ENCODE measurements at places on chromosomes 4 and X. TPM values are rescaled to one million over a fixed set of nuclear protein-coding genes. Genes with fewer than 3 reads are reported as not detected.
A peak's percentile ranks its signal among the peaks of the same experiment; 100 is the strongest.

Gene TRPC3
- not detected for polyA plus RNA-seq

Gene GPR34
- not detected for polyA plus RNA-seq

Gene FRMPD3
- 0.03 TPM for polyA plus RNA-seq

Gene SOD3
- polyA plus RNA-seq: 10.1 TPM

DNA sequence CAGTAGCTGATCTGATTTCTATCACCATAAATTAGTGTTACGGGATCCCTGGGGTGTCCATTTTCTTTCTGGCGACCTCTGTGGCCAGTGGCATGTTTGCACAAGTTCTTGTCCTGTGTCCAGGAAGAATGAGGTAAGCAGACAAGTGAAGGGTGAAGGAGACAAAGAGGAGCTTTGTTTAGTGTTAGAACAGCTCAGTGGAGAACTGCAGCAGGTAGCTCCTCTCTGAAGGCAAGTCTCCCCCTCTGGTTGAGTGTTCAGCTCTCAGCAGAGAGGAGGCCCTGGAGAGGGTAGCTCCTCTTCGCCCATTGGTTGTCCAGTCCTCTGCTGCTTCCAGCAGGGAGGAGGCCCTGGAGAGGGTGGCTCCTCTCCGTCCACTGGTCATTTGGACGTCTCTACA lies 47.2 kb downstream of the DMP1 start:
- no peak for DNase-seq
- H3K27ac ChIP-seq: no peak overlapping the region
- no peak overlapping the region for H3K4me3 ChIP-seq
- no peaks in the 10 kb centered on the region for H3K4me1 ChIP-seq

- H3K4me3 ChIP-seq: no peak overlapping the region
- no peak overlapping the region for H3K27ac ChIP-seq
- no peak for DNase-seq
- H3K36me3 ChIP-seq: no peaks in the 10 kb centered on the region
Measured at GRCh38 chr4:46586566-46586965, 196.6 kb upstream of the GABRA2 start.

DNA sequence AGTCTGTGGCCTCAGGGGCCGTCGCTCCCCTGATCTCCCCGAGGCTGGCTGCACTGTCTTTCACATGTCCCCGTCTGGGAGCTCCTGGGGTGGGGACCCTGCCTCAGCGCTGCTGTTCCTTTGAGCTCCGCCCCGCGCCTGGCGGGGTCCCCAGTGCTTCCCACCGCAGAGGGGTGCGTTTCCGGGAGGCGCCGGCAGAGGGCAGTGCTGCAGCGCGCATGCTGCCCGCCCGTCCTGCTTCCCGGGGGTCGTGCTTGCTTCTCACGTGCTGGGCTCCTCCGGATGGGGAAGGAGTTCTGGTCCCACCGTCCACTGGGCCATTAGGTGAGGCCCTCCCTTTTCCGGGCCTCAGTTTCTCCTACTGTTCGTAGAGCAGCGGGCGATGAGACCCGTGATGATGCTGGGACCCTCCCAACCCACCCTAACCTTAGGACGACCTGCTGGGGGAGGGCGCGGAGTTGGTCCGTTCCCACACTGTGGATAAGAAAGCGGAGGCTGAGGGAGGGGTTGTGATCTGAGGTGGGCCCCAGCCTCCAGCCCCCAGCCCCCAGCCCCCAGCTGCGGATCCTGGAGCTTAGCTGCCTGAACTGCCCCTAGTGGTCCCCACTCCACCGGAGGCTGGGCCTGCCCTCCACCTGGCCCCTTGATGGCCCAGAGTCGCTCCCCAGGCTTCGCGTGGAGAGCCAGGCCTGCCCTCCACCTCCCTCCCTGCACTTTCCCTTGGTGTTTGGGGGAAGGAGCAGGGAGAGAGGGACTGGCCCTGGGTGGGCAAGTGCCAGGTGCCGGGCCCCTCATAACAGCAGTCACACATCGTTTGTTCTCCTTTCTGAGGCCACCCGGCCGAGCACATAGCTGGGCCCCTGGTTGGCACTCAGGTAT lies 15.3 kb downstream of the CPZ start:
- peak; percentile 38 for DNase-seq
- H3K27me3 ChIP-seq: no peaks in the 10 kb centered on the region
- no peak overlapping the region for H3K4me3 ChIP-seq
- H3K27ac ChIP-seq: no peak overlapping the region

DNA sequence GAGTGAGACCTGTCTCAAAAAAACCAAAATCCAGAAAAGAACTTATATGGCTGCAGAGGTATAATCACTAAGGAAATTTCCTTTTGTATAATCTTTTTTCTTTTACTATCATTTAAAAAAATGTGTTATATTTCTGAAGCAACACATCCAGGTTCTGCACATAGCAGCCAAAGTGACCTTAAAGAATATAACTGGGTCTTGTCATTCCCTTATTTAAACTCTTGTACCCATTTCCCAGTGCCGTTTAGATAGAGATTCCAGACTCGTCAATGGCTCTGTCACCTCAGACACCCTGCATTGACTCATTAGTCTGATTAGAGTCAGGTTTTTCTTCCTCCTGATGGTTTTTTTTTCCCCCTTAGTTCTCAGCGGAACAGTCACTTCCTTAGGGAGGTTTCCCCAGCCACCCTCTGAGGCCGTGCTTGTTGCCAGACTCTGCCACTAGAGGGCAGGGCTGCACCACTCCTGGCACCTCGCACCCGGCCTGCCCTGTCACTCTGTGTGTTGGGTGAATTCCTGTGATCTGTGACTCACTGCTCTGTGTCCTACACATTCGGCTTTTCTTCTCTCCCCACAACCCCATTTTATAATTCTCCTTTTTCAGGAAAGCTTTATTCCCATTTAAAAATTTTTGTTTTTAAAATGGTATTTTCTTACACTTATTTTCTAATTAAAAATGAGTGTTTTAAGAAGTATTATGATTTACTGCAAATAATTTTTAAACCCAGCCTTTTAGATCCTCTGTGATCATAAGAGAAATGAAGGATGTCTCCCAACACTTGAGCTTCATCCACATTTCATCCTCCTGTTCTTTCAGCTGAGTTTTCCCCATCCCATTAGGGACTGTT lies 32.1 kb downstream of the HTT start:
- peaks cover 31% of the 10 kb centered on the region for H3K4me1 ChIP-seq
- H3K27ac ChIP-seq: peak overlapping the region; percentile 67
- no peak overlapping the region for H3K4me3 ChIP-seq
- H3K27me3 ChIP-seq: no peaks in the 10 kb centered on the region
- H3K36me3 ChIP-seq: peaks cover 3% of the 10 kb centered on the region

DNA sequence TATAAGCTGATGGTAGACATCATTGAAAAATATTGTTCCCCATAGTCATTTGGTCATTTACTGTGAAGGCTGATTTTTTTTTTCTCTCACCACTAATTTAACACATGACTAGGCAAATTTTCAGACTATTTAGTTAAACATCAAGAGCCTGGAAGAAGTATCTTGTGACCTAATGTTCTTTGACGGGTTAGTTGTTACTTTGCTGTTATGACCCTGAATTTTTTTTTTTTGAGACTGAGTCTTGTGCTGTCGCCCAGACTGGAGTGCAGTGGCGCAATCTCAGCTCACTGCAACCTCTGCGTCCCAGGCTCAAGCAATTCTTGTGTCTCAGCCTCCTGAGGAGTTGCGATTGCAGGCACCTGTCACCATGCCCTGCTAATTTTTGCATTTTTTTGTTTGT lies 67.0 kb downstream of the HPF1 start:
- DNase-seq: no peak
- H3K4me1 ChIP-seq: no peaks in the 10 kb centered on the region
- H3K4me3 ChIP-seq: no peak overlapping the region
- H3K27ac ChIP-seq: no peak overlapping the region

GRCh38 chrX:12447448-12448064 lies 309.3 kb downstream of the FRMPD4 start:
- no peaks in the 10 kb centered on the region for H3K27me3 ChIP-seq
- no peaks in the 10 kb centered on the region for H3K36me3 ChIP-seq
- no peak overlapping the region for H3K27ac ChIP-seq
- H3K4me1 ChIP-seq: no peaks in the 10 kb centered on the region
- H3K4me3 ChIP-seq: no peak overlapping the region

- H3K4me1 ChIP-seq: no peaks in the 10 kb centered on the region
- H3K4me3 ChIP-seq: no peak overlapping the region
- H3K27ac ChIP-seq: no peak overlapping the region
- no peaks in the 10 kb centered on the region for H3K36me3 ChIP-seq
- peak; percentile 7 for DNase-seq
- no peaks in the 10 kb centered on the region for H3K27me3 ChIP-seq
Measured at GRCh38 chr4:98828801-98829200, 100.1 kb downstream of the EIF4E start.

- no peaks in the 10 kb centered on the region for H3K4me1 ChIP-seq
- no peak overlapping the region for H3K4me3 ChIP-seq
- H3K27me3 ChIP-seq: no peaks in the 10 kb centered on the region
- DNase-seq: no peak
Measured at GRCh38 chrX:74231625-74232024, 72.4 kb upstream of the ZCCHC13 start.

- no peaks in the 10 kb centered on the region for H3K27me3 ChIP-seq
- no peak overlapping the region for H3K4me3 ChIP-seq
- DNase-seq: no peak
- no peak overlapping the region for H3K27ac ChIP-seq
Measured at GRCh38 chrX:39576041-39576872, 521.5 kb downstream of the BCOR start.

DNA sequence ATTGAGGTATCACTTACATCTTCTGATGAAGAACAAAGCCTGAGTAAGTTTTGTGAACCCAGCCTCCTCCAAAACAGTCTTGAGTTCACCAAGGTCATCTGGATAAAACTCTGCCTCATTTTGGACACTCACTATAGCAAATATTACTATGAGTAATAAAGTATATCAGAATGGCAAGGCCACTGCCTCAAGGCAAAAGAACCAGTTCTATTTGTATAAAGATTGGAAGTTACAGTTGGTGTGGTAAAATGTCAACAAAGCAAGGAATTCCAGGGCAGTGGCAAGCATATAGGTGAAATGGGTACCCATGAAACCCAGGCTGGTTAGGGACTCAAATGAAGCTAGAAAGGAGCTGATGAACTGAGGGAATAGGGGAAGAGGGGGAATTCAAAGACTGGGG lies 2.4 kb upstream of the ARHGEF6 start:
- H3K27ac ChIP-seq: no peak overlapping the region
- no peaks in the 10 kb centered on the region for H3K36me3 ChIP-seq

DNA sequence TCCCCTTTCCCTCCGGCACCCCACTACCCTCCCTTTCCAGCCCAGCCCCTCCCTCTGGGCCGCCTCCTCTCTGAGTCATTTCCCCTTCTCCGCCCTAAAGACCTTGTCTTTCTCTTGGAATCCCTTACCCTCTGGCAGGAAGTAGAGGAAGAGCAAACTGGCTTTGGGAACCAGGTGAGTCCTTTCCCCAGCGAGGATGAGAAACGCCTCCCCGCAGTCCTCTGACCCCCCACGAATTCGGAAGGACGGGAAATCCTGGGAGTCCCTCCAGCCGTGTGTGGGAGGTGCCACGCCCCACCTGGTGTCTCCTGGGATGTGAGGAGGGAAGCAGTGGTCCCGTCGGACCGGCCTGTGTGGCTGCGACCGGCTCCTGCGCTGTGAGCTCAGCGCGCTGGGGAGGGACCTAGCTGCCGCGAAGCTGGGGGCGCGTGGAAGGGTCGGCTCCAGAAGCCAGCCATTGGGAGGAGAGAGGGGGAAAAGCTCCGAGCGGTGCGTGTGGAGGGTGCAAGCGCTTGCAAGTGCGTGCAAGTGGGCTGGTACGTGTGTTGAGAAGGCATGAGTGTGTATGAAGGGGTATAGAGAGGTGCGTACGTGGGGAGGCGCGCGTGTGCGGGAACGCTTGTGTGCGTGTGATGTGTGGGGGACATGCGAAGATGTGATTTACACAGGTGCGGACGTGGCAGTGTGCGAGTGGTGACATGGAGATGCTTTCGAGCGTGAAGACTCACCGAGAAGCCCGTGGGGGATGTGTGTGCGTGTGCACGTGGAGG lies 46.3 kb downstream of the TEX13B start:
- no peaks in the 10 kb centered on the region for H3K36me3 ChIP-seq
- H3K4me1 ChIP-seq: no peaks in the 10 kb centered on the region
- DNase-seq: peak; percentile 12
- peak overlapping the region; percentile 53 for H3K4me3 ChIP-seq

DNA sequence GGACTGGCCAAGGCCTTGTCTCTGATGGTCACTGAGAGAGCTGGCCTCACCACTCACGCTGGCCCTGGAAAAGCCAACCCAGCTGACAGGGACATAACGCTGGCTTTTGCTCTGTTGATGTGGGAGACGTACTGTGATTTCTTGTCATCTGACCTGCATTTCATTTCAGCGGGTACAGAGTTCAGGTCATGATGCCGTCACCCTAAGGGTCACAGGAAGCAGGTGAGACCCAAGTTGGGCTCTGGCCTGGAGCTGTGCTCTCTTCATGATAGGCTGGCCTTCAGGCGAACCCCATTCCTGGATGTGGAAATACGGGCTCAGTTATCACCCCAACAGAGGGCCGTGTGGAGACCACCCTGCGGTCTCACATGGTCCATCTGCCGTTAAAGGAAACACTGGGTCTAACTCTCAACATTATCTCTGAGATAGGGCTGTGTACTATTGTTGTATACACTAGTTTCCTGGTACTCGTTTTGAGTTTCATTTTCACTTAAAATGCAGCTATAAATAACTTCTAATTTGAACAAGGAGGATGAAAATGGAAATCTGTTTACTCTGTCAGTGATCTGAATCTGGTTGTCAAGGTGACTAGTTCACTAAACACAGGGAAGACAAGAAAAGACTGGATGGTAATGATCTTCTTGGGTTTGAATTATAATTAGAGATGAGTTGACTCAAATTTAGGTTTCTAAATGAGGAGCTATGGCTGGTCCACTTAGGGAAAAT lies 89.1 kb downstream of the TBC1D9 start:
- no peak overlapping the region for H3K4me3 ChIP-seq
- DNase-seq: no peak
- H3K4me1 ChIP-seq: no peaks in the 10 kb centered on the region
- peaks cover 11% of the 10 kb centered on the region for H3K36me3 ChIP-seq
- H3K27me3 ChIP-seq: no peaks in the 10 kb centered on the region
- no peak overlapping the region for H3K27ac ChIP-seq

- H3K4me1 ChIP-seq: 0 out of 2 replicates have a peak, but pooled peaks cover 12% of the 10 kb centered on the region
- DNase-seq: no peak
- H3K4me3 ChIP-seq: no peak overlapping the region
- H3K27ac ChIP-seq: no peak overlapping the region
- no peaks in the 10 kb centered on the region for H3K36me3 ChIP-seq
Measured at GRCh38 chrX:30913492-30913891, 24.4 kb upstream of the TAB3 start.

DNA sequence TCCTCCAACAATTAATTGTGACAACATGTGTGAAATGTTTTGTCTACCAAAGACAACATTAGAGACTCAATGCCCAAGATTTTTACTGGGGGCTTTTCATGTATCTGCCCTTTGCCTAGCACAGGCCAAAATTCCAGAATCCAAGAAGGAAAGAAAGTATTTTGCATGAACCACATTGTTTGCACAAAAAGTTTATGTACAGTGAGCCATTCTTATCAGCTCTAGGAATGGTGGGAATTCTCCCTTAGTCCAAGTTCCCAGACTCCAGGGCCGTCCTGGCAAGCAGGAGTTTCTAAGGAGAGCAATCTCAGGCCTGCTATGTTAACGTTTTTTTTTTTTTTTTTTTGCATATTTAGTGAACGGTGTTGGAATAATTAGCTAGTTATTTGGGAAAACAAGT lies 21.6 kb downstream of the GPRASP1 start:
- H3K27ac ChIP-seq: no peak overlapping the region
- H3K4me1 ChIP-seq: no peaks in the 10 kb centered on the region
- no peak overlapping the region for H3K4me3 ChIP-seq
- DNase-seq: no peak
